Heart left ventricle (tissue), 16 donors: ENCODE measurements at places on chromosomes 5 and 9. TPM values are rescaled to one million over a fixed set of nuclear protein-coding genes. Genes with fewer than 3 reads are reported as not detected.

The NADK2 gene
- 40.1 TPM for total RNA-seq

DNA sequence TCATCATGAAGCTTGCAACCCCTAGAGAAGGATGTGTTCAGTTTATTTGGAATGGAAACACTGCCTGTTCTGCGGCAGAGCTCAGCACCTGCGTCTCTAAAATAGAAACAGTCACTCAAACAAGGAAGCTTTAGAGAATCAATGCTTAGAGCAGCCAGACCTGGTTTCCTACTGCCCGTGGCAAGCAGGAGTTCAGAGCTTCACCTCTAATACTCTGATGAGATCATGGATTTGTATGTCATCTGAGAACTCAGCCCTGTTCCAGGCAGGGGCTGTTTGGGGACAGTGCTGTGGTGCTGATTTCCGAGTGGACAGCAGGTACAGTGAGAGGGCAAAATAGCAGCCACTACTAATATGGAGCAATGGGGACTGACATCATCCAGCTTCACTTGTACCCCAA, 236.0 kb upstream of the IRX1 start:
- DNase-seq, result no peak

DNA sequence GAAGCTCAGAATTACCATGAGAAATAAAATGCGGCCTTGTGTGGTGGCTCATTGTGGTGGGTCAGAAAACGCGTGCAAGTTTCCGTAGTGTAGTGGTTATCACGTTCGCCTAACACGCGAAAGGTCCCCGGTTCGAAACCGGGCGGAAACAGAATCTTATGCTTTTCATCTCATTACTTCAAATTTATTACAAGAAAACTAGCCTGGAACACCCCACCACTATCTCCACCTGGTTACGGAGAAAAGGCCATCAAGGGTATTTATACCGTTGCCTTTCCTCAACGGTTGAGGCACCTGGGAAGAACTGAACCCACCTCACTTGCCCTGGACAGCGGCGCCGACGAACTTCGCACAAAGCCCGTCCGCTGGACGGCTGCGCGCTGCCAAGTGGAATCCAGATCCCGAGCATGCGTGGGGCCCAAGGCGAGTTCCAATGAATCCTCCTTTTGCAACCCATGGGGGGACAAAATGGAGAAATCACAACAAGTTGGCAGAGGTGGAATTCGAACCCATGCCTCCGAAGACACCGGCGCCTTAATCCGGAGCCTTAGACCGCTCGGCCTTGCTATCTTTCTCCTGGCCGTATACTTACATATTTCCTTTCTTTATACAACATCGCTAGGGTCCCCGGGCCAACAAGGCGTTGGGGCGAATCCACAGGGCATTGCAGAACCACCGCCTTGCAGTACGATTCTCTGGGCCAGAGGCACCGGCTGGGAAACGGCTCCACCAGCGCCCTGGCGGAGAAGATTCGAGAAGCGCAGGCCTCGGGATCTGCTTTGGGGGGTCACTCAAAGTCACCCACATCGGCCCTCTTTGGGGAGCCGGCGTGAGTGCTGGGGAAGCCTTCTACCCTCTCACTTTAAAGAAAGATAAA, 16.9 kb downstream of the OR2V2 start:
- DNase-seq, result no peak

DNA sequence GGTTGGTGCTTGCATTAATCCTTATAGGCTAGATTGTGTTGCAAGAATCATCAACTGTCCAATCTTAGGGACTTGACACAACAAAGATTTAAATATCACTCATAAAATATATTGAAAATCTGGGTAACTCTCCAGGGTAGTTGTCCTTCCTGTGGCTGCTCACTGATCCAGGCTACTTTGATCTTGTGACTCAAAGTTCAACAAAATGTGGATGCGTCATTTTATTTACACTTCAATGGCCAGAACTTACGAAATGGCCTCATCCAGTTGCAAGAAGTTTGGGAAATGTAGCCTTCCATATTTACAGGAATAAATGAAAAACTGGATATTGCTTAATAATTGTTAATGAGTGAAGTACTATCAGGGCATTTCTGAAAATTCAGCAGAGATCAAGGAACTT, 235.5 kb upstream of the ACTBL2 start:
- DNase-seq, result no peak

The C9orf50 gene
- total RNA-seq, result not detected

DNA sequence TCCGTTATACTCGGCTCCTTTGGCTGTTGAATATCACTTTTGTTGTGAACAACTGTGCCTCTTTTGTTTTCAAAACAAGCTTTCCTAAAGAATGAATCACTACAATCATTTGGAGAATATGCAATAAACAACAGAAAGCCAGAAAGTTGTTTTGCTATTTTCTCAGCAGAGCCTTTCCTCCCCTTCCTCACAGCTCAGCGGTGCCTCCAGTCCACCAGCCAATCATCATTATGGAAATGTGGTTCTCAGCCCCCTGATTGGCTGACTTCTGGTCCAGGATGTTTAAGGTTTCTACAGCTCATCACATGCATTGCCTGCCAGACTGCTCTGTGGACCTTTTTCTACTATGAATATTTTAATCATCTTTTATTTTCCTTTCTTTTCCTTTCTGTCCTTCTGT, 9.1 kb upstream of the ZNF608 start:
- no peak for DNase-seq
